ENCODE measurements at places on chromosomes 16 and 17.

- no peak for DNase-seq
Measured at GRCh38 chr16:19613834-19614233, 58.3 kb downstream of the VPS35L start.

- no peak for DNase-seq
Measured at GRCh38 chr16:81928271-81928918, 82.9 kb downstream of the SDR42E1 start.

- DNase-seq = no peak
Measured at GRCh38 chr17:949623-950303, 29.8 kb downstream of the NXN start.

- no peak for DNase-seq
Measured at GRCh38 chr16:47731252-47731651, 270.1 kb downstream of the PHKB start.

- no peak for DNase-seq
Measured at GRCh38 chr16:57297856-57298255, 13.4 kb upstream of the PLLP start.

GRCh38 chr16:16071631-16072244 is 122.3 kb downstream of the ABCC1 start:
- DNase-seq = peak; percentile 81

- no peak for DNase-seq
Measured at GRCh38 chr17:8413328-8413727, 15.7 kb upstream of the RNF222 start.

DNA sequence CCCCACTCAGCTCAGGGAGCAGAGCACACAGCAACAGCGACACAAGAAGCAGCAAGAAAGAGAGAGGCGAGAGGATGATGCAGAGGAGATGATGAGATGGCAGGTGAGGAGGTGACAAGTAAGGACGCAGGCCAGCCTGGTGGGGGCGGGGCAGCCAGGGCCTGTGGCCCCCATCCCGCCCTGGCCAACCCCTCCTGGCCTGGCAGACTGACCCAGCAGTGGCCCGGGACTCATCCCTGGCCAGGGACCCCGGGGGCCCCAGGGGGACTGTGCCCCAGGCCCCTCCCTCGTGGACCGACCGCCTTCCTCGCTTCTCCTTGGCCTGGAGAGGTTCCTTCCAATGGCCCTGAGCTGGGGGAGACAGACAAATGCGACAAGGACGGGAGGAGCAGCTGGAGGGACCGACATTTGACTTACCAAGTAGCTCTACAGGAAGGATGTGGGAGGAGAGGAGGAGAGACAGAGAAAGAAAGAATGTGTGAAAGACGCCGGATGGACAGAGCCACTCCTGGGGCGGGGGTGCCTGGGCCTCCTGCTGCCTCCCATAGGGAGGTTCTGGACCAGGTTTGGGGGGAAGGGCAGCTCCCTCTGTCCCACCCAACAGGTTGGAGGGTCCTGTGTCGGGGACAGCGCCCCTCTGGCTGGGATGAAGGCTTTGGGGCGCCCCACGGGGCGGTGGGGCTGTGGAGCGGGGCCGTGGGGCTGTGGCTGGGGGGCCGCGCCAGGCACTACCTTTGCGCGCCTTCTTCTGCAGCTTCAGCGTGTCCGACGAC is 6.8 kb downstream of the MTSS2 start:
- DNase-seq = no peak

- DNase-seq = peak; percentile 88
Measured at GRCh38 chr16:74695450-74696422, 4.9 kb downstream of the MLKL start.

GRCh38 chr16:57544124-57544653 is 1.7 kb downstream of the ADGRG5 start:
- DNase-seq = peak; percentile 49

GRCh38 chr17:51258756-51259563 is 889 bp downstream of the MBTD1 start:
- DNase-seq = peak; percentile 17

- DNase-seq = no peak
Measured at GRCh38 chr17:45663772-45664171, 120.3 kb upstream of the CRHR1 start.

DNA sequence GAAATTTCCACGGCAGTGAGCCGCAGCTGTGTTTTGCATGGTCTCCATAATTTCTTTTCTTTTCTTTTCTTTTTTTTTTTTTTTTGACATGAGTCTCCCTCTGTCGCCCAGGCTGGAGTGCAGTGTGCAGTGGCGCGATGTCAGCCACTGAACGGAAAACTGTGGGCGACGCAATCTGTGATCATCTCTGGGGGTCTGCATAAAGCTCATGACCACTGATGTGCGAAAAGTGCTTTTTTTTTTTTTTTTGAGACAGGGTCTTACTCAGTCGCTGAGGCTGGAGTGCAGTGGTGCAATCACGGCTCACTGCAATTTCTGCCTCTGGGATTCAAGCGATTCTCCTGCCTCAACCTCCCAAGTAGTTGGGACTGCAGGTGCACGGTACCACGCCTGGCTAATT is 117.6 kb downstream of the ABCC6 start:
- DNase-seq = no peak

DNA sequence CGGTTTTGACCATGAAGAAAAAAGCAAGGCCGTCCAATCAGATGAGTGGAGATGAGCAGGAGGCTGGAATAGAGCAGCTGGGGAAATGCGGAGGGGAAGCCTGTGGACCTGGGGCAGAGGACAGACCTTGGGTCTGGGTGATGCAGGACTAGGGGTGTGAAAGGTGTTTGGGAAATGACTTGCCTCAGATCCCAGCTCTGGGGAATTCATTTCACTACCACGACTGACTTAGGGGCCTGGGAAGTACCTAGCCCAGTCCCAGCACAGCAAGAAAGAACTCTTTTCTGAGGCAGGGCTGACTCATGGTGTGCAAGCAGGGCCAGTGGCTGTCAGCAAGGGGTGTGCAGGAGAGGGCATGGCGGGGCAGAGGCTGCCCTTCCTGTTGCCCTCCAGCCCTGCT is 14.8 kb downstream of the DNAI2 start:
- DNase-seq = no peak

DNA sequence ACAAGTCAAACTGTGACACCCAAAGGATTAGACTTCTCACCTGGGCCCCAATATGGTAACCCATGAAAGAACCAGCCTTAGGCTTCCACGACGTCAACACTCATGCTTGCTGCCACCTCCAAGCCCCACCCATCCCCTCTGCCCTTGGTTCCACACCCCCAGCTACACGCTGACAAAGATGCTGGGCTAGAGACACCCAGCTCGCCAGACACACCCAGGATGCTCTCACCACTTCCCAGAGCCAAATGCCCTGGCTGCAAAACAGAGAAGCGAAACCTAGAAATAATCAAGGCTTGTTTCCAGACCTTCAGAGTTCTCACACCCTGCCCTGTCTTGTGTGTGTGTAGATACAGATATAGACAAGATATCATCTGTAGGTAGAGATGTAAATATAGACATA is 26.0 kb upstream of the ADCY9 start:
- no peak for DNase-seq

DNA sequence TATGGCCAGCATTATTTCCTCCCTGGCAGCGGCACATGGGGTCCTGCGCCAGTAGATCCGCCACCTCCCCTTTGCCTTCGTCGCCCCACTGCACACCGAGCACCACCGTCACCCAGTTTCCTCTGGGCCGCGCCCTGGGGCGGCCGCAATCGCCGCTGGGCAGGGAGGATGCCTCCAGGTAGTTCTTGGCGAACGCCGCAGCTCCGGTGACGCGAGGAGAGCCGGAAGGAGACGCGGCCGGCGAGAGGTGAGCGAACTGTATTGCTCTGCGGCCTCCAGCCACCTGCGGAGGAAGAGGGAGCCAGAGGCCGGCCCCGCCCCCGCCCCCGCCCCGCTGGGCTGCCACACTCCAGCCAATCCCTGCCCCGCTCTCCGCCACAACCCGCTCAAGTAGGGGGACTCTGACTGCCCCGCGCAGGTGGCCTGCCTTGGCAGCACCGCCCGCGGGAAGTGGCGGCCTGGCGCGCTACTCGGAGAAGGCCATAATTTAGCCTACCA is 11.8 kb upstream of the SLFN13 start:
- DNase-seq = peak; percentile 79

- DNase-seq = no peak
Measured at GRCh38 chr16:81583893-81584631, 139.5 kb downstream of the CMIP start.

DNA sequence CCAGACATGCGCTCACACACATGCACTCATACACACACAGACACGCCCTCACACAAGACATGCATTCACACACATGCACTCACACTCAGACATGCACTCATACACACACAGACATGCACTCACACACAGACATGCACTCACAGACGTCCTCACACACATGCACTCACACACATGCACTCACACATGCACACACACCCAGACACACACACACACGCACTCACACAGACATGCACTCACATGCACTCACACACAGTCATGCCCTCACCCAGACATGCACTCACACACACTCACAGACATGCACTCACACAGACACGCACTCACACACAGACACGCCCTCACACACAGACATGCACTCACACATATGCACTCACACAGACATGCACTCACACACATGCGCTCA is 2.1 kb upstream of the ZNF469 start:
- no peak for DNase-seq

DNA sequence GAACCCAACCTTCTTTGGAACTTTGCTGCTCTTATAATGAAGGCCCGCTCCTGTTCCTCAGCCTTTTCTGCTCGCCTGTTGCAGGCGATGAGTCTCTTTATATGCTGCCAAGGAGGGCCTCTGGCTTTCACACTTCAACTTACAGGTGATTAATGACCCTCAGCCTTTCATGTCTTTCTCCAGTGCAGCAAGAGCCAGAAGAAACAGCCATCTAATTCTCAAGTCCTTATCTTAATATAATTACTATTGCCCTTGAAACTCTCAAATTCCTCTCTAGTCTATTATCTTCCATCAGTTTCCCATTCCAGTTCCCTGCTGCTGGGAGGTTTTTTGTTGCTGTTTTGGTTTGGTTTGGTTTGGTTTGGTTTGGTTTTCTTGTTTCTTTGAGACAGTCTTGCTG is 121.8 kb upstream of the MED13 start:
- no peak for DNase-seq

DNA sequence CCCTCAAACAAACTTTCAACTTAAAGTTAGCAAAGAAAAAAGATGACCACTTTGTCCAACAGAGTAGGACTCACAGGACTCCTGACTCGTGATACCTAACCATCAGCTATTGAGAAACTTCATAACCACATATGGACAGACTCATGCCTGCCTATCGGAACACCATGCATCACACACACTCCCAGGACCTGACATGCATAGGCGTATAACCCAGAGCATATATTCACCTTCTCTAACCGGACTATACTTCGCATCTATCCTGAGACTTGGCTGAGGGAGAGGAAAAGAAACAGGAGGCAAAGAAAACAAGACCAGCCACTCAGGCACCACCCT is 2.2 kb downstream of the PIP4K2B start:
- no peak for DNase-seq

- DNase-seq = no peak
Measured at GRCh38 chr17:30541802-30542201, 64.6 kb downstream of the GOSR1 start.

GRCh38 chr17:82330322-82331239 is 3.0 kb downstream of the SECTM1 start:
- no peak for DNase-seq

DNA sequence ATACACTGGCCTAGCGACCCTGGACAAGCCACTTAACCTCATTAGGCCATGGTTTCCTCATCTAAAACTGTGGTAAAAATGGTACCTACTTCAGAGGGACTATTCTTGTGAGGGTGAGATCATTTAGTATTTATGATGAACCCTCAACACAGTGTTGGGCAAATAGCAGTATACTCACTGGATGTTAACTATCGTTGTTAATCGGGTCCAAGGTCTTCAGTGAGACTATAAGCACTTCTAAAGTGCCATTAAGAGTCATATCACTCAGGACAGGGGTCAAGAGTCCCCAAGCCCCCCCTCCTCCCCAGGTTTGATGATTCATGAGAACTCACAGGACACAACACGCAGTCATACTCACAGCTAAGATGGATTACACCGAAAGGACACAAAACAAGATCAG is 11.0 kb downstream of the TK2 start:
- no peak for DNase-seq

DNA sequence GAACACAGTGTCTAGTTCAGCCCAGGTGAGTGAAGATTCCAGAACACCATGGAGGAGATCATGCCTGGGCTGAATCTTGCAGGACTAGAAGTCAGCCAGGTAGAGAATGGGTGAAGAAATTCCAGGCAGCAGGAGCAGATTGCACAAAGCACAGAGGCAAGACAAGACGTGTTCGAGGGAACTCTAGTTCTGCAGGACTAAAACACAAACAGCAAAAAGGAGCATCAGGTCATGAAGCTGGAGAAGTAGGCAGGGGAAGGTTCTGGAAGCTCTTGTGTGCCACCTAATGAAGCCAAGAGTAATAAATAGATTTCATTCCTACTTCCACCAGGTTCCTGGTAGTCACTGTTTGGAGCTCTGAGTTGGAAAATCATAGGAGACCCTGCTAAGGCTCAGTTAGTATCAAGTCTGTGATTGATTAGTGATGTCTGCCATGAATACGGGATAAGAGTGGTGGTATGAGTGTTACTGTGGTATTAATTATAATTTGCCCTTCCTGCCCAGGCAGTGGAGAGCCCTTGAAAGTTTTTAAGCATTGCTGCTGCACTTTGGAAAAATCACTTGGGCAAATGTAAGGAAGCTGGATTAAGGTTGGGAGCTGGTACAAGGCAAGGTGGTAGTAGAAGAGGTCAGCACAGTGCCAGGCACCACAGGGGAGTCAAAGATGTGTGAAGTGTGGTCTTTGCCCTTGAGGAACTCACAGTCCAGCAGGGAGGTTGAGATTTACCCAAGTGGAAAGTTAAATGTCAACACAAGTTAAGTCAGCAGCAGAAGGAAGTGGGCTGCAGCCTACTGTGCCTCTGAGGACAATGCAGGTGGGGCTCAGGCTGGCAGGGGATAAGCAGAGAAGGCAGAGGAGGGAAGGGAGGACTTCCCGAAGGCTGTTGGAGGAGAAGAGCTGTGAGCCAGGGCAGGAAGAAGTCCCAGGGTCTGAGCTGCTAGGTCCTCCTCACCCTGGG is 13.5 kb upstream of the FOXN1 start:
- no peak for DNase-seq

DNA sequence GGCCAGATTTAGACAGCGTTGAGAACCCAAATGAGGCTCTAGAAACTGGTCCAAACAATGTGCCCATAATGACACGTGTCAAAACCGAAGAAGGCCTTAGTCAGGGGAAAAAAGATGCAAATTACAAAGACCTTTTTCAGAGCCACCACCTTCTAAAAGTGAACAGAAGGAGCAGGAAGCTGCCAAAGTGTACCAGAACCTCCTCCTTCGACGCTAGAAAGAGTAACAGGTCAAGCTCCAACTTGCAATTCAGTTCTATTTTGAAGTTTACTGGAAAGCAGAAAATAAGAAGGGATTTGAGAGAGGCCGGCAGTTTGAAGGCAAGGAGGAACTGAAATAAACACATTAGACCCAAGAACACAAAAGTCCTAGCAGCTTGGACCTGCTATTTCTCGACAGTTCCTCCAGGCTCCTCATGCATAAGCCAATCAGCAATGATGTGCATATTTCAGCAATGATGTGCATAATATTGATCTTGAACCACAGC is 61.8 kb downstream of the XYLT1 start:
- DNase-seq = no peak

GRCh38 chr17:68197091-68197996 is 50.5 kb upstream of the AMZ2 start:
- DNase-seq = no peak

Measured in body of pancreas (tissue), 4 donors.